ENCODE measurements at places on chromosomes 6 and 20.

GRCh38 chr6:2183246-2183645 lies 62.2 kb downstream of the GMDS start:
- DNase-seq = no peak

DNA sequence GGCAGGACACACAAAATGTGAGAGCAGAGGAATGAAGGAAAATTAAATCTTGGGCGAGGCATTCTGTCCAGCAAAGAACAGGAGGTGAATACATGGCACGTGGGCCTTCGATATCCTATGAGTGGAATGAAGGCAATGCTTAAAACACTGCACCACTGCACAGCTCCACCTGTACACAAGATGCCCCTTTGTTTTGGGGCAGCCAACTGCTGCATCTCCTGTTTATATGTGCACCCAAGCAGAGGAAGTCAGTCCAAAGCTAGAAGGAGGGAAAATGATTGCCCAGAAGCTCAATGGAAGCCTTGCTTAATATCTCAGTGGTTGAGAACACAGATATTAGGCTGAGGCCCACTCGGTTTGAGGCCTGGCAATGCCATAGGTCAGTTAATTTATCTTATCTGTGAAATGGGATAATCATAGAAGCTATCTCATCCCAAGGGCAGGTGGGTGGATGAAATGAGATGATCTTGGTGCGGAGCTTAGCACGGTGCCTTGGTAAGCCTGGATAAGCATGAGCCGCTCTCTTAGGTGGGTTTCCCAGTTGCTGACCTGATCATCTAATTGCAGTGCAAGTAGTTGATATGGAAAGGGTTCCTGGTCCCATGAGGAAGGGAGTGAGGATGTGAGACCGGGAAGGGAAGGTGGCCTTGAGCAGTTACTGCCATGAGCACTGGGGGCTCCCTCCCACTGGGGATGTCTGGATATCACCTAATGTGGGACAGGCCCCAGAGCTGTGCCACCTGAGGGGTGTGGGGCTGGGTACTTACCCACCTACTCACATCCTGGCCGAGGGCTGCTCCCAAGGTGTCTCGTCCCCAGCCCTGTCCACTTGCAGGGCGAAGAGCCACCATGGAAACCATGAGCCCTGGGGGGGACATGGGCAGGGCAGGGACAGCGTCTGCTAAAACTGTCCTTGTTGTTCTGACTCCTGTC lies 9.9 kb downstream of the BANF2 start:
- no peak for DNase-seq

GRCh38 chr20:6533351-6533750 lies 234.1 kb upstream of the BMP2 start:
- peak; percentile 18 for DNase-seq

- DNase-seq = peak; percentile 62
Observed at GRCh38 chr20:10985536-10985935, 311.7 kb upstream of the JAG1 start.

GRCh38 chr6:167698540-167698939 lies 128.2 kb upstream of the AFDN start:
- DNase-seq = no peak

GRCh38 chr20:43853174-43853803 lies 61.4 kb upstream of the TOX2 start:
- DNase-seq = no peak

DNA sequence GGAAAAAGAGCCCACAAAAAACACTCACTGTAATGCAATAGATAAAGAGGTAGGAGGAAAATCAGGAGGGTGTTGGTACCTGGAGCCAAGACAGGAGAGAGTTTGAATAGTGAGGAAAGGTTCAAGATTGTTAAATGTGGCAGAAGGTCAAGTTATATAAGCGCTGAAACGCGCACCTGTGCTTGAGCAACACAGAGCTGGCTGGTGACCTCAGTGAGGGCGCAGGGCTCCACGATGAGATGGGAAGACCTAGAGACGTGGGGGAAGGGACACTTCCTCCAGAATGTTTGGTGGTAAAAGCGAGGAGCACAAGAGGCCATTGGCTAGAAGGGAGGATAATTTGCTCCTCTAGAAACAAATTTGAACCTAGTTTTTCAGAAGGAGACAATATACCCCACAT lies 4.2 kb upstream of the PPP1R14C start:
- no peak for DNase-seq

GRCh38 chr6:37777272-37777834 lies 42.2 kb upstream of the ZFAND3 start:
- DNase-seq = no peak

DNA sequence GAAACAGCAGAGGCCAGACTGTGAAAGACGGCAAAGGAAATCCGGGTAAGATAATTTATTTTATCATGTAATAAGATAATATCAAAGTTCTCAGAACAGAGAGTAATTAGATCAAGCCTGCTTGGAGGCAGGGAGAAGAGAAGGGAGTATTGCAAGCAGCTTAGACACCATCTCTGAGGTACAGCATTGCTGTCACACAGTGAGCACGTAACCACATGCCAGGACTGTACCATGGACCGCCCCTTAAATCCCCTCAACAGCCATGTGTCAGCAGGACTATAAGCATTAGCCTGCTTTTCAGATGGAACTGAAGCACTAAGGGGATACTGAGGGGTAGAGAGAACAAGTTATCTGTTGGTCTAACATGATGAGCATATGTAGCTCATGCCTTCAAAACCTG lies 141.5 kb downstream of the C6orf118 start:
- no peak for DNase-seq

- DNase-seq = no peak
Observed at GRCh38 chr6:150499882-150500312, 99.8 kb upstream of the PLEKHG1 start.

DNA sequence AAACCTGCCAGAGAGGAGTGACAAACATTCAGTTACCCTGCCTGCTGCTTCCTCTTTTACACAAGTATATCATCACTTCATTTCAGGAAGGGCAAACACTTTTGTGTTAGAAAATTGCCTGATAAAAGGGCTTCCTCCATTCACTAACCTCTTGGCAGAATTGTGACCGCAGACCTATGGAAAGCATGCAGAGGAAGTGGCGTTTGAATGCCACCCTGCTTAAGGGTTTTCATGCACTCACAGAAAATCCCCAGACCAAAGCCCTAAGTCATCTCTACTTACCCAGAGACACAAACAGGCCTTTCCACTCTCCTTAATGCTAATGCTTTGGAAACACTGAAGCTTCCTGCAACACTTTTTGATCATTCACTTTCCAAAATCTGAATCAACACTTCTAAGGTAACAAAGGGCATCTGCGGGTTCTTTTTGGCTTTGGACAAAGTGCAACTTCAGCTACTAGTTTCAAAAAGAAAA lies 22.1 kb upstream of the RALGAPA2 start:
- no peak for DNase-seq

DNA sequence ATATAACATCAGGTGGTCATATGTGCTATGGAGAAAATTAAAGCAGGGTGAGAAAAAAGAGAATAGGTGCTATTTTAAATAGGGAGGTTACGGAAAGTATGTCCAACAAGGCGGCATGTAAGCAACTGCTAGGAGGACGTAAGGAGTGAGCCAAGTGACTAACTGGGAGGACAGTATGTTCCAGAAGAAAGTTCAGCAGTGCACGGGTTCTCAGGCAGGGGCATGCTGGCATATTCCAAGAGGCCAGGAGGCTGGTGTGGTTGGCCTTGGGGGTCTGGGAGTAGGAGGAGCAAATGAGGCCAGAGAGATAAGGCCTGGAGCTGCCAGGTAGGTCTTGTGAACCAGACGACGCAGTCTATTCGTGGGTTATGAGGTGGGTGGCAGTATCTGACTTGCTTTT lies 112.4 kb downstream of the ARMC2 start:
- DNase-seq = peak; percentile 48

- DNase-seq = no peak
Observed at GRCh38 chr6:146111881-146112450, 83.1 kb downstream of the GRM1 start.

DNA sequence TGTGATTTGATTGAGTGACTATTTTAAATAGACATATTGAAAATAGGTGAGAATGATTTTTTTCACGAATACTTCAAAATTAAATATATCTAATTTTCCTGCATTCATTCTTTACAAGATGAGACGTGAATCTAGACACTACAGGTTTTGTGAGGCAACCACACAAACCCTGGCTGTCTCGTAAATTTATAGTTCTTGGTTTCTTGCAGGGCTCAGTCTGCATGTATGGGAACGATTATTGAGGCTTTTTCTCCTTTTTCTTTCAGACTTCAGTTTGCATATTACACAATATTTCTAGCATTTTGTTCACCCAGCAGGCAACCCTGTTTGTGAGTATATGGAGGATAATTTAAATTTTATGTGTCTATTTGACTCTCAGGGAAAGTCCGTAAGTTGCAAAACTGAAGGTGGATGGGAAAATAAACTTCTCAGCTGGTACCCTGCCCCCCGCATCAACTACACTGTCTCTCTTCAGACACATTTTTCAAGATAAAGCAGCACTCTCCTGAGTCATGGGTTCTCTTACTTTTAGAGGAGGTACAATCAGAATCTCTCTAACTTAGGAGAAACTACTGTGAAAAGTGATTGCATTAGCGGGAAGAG lies 1349.3 kb downstream of the GRIK2 start:
- DNase-seq = no peak

Measured in fibroblast of the conjunctiva (primary cell).